ENCODE measurements at places on chromosomes 7 and 10.
A peak's percentile ranks its signal among the peaks of the same experiment; 100 is the strongest.

- no peak for DNase-seq
Observed at GRCh38 chr7:47473499-47474210, 108.3 kb downstream of the TNS3 start.

DNA sequence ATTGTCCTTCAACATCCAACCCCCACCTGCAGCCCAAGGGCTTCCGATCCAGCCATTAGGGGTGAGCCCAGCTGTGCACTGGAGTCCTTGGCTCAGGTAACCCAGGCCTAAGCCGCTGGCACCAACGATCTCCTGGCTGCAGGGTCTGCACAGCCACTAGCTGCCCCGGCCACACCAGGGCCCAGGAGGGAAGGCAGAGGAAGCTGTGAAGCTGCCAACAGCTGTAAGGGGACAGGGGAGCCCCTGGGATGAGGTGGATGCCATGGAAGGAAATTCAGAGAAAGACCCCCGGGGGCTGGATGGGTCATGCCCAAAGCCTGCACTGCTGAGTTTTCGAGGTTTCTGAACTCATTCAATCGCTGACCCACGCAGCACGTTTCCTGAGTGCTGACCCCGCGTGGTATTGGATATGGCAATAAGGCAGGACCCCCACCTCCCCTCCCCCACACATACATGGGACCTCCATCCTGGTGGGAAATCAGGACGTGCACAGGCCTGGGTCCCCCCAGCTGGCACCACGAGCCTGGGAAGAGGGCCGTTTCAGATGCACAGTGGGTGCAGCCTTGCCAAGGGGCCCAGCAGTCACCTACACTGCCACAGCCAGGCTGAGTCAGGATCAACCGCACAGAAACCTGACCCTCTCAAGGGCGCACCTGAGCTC is 170.3 kb downstream of the DIP2C start:
- DNase-seq, result no peak

- no peak for DNase-seq
Observed at GRCh38 chr7:135757719-135758411, 9.3 kb upstream of the FAM180A start.

GRCh38 chr7:73730485-73730884 is 8.1 kb downstream of the ABHD11 start:
- DNase-seq, result no peak

- no peak for DNase-seq
Observed at GRCh38 chr7:99373091-99374066, 1.2 kb upstream of the ARPC1B start.

DNA sequence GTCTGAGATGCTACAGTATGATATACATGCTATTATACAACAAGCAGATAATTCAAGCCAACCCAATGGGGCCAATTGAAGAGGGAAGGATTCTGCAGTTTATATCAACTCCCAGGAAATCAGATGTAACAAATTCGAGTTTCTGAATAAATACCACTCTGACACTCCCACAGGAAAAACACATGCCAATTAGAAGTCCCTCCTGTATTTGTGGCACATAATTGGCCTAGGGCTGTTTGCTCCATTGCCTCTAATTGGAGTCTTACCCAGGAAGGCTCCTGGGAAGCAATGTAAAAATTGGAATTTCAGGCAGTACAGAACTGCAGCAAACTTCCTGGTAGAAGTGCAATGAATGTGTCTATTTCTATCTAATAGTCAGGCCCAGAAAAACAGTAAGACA is 4.7 kb downstream of the PPA1 start:
- no peak for DNase-seq

DNA sequence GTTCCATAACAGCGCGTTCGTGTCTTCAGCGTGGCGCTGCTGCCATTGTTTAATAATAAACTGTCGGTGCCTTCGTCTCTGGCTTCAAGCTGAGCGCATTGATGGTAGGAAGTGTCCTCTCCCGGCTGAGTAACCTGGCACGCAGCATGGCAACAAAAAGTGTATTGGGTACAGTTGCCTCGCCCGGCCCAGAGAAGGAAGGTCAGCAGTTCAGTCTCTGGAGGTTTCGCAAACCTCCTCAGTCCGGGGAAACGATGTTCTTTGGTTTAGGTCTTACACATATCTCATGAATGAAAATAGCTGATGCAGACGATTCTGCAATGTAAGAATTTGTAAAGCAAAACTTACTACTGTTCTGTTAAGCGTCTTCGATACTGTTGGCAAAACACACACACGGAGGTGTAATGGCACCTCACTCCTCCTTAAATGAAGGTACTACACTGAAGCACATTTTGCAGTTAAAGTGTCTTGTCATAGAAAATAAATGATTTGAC is 739 bp upstream of the CCDC186 start:
- no peak for DNase-seq

- DNase-seq, result no peak
Observed at GRCh38 chr7:30831936-30832335, 60.7 kb downstream of the MINDY4 start.

DNA sequence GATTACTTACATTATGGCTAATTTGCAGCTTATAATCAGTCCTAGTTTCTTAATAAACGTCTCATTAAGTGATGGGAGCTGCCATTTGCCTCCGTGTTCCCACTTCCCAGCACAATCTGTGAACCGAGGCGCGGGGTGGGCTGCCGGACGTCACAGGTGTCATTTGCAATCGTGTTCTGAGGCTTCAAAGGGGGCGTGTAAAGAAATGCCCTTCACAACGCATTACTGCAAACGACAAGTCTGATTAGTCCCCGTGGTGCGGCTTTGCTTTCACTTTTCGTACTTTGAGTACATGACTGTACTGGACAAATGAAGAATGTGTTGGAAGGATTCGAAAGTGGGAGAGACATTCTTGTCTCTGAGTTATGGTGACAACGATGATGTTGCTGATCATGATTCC is 614.2 kb upstream of the ADARB2 start:
- DNase-seq, result no peak

- peak; percentile 78 for DNase-seq
Observed at GRCh38 chr7:151368136-151368571, 26.5 kb downstream of the NUB1 start.

DNA sequence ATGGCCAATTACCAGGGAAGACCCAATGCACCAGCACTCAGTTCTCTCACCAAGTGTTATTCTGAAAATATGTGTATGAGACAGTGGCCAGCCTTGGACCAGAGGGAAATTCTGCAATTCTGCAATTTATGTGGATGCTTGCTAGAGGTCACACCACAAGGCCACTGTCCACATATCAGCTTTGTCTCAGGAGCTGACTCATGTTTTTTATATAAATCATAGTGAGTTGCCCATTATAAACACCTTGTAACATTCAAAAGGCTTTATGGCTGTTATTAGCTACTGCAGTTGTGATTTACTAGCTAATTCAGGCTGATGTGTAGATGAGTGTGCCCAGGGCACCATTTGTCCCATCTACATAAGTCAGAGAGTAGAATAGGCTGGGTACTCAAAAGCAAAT is 649.0 kb downstream of the LRMDA start:
- DNase-seq, result no peak

Data from right kidney (tissue), 9 donors.